NCI-H2107 (cell line): ENCODE measurements at places on chromosomes 1 and 21.

GRCh38 chr1:66402194-66402593 lies 131.8 kb upstream of the SGIP1 start:
- peak; percentile 23 for DNase-seq

DNA sequence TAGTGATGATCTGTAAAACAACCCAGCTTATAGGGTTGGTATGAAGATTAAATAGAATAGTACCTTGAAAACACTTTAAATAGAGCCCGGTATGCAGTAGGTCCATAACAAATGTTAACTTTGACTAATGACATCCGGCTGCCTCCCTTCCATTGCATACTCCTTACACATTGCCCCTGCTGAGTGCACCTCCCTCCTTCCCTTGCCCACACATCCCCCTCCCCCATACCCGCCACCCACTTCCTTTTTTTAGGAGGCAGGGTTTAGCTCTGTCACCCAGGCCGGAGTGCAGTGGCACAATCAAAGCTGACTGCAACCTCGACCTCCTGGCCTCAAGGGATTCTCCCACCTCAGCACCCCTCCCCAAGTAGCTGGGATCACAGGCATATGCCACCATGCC lies 24.4 kb upstream of the ZC3H12A start:
- no peak for DNase-seq

GRCh38 chr1:156663178-156663577 lies 14.0 kb downstream of the NES start:
- no peak for DNase-seq

GRCh38 chr1:117011334-117011733 lies 9.8 kb downstream of the CD101 start:
- no peak for DNase-seq

GRCh38 chr1:120178799-120179756 lies 2.8 kb upstream of the SEC22B start:
- no peak for DNase-seq

DNA sequence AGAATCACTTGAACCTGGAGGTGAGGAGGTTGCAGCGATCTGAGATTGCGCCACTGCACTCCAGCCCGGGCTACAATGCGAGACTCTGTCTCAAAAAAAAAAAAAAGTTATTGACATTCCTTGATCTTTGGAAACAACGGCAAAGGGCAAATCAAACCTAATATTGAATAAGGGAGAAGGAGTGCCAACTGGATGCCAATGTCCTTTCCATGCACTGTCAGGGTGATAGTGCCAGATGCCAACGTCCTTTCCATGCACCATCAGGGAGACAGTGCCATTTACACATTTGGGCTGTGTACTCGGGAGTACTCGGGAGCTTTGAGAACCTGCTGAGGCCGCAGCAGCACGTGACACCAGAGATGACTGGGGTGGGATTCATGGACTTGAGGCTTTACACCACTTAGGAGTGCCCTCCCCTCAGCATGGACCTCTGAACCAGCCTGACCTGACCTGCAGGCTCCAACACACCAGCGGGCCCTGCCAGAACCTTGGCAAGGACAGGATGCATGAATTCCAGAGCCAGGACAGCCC lies 34.5 kb upstream of the SOD1 start:
- DNase-seq, result no peak

GRCh38 chr1:34844252-34844634 lies 15.3 kb downstream of the SMIM12 start:
- DNase-seq, result no peak

- no peak for DNase-seq
These were observed 49.4 kb downstream of the TENT5C start for GRCh38 chr1:117655220-117655577.
